ENCODE measurements at places on chromosomes 11 and 22.

DNA sequence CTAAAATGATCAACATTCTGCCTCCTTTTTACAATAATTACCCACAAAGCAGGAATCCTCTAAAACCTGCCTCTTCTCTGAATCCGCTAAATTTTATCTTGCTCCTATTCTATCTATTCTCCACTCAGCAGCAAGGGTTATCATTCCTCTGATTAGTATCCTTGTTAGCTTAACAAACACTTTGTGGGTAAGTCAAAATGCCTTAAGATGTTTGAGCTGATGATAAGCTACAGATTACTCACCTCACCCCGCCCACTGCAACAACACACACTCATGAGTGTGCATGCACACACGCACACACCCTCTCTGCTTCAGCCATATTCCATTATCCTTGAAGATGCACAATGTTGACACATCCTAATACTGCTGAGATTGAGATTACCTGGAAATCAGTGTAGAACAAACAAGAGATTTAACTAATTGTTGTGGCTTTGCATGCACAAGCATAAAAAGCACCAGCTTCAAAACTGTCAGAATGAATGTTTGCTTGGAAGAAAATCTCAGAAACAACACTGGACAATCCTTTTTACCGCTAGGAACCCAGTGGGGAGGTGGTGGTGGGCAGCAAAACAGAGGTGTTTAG lies 130.9 kb downstream of the BBOX1 start:
- no peak for DNase-seq

DNA sequence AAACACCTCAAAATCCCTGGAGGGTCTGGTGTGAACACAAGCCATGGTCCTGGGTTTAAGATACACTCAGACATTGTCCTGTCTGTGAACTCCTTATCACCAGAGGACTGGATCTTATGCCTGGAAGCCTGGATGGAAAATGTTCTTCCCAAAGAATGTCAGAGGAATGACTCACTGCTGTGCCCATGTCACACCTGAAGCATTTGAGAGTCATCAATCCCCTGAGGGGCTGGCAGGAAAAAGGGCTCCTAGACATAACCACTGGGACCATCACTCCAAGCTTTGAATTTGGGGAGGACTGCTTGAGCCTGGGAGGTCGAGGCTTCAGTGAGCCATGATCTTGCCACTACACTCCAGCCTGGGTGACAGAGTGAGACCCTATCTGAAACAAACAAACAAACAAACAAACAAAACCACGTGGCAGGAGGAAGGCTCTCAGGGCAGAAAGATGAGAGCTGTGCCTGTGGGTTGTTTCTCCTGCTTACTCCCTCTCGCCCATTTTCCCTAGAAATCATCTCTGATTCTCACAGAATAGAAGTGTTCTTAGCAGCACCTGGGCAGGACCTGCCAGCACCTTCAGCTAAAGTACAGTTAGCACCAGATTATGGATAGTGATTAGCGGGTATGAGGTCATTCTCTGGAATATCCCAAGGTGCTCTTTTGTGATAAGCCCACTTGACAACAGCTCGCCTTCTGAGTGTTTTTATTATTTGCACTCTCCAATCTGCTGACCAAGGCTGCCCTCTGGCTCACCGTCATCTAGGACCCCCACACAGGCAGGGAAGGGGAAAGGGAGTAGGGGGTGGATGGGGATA lies 11.9 kb upstream of the PRG2 start:
- no peak for DNase-seq

- no peak for DNase-seq
These were observed 819 bp upstream of the KCNQ1OT1 start for GRCh38 chr11:2700415-2701211.

DNA sequence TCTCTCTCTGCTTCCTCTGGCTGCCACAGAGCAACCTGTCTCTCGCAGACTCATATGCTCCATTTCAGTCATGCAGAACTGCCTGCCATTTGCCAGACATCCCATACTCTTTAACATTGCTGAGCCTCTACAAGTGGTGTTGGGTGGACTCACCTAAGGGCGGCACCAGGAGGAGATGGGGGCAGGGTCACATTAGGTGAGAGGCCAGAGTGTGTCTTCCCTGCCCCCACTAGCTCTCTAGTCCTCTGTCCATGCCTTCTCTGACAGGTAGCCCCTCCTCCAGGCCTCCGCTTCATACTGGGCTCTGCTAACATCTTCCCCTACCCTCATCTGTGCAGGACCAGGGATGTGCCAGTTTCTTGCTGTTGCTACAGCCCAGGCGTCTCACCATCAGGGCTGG lies 366.3 kb downstream of the TENM4 start:
- DNase-seq = no peak

GRCh38 chr22:48391820-48392219 lies 1435.9 kb downstream of the BRD1 start:
- no peak for DNase-seq

GRCh38 chr22:41488076-41488475 lies 19.2 kb downstream of the ACO2 start:
- no peak for DNase-seq

DNA sequence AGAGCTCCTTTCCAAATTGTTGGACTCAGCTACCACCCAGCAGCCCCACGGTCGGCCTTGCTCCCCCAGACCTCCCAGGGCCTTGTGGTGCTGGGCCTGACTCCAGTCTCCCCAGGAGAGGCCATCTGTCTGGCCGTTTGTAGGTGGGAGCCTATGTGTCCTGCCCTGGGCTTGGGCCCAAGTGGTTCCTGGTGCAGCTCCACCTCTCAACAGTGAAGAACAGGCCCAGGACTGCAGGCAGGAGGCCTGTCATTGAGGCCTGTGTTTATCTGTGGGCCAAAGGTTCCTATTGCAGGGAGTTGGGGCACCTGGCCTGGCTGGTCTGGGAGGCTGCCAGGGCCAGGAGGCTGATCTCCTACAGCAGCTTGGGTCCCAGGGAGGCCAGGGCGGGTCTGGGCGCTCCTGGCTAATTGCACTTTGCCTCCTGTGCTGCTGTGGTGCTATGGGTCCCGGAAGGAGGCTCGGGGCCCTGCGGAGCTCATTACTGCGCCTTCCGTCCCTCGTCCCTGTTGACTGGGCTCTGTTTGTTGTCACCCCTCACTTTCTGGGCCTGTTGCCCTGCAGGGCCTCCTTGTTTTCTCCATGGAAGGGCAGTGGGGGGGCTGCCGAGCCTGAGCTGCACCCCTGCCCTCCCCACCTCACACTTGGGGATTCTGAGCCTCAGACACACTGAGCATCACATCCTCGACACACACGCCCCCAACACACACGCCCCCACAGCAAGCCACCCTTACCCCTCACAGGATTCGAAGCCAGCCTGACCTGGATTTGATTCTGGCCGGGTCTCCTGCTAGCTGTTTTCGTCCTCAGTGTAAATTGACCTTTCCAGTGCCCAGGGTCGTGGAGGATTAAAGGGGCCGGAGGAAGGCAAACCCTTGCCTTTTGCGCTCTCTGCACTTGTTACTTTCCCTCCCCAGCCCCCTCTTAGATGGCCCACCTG lies 6.8 kb upstream of the OMP start:
- DNase-seq = no peak

- no peak for DNase-seq
These were observed 35.3 kb downstream of the MYBPC3 start for GRCh38 chr11:47317064-47317828.
